Nucleus accumbens (tissue), 56 donors: ENCODE measurements at places on chromosomes 6 and 20.

DNA sequence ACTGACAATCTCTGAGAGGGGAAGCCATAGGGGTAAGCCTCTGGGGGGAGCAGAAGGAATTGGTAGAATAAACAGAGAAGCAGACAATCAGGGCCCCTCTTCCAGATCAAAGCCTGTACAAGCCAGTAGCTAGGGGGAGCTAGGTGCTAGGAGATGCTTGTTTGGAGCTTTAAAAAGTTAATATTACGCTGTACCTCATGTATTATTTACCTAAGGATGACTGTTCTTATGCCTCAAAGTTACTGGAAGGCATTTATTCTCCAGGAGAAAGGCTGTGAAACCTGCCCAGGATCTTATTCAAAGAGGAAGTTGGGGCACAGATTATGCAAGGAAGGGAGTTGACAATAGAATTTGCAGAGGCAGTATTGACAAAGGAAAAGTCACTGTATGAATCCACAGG, 111.8 kb upstream of the SLC35F1 start:
- no peak for DNase-seq

DNA sequence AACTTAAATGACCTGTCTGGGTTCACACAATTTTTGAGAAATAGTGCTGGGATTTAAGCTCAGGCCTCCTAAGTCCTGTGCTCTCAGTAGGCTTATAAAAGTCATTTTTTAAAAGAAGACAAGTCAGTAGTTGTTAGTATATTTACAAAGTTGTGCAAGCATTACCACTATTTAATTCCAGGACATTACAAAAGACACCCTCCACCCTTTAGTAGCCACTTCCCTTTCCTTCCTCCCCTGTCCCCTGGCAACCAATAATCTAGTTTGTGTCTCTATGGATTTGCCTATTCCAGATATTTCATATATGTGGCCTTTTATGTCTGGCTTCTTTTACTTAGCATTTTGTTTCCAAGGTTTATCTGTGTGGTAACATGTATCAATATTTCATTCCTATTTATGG, 37.6 kb downstream of the HMGN3 start:
- DNase-seq: no peak

GRCh38 chr6:160431791-160432404, 83.7 kb downstream of the SLC22A3 start:
- no peak for DNase-seq

DNA sequence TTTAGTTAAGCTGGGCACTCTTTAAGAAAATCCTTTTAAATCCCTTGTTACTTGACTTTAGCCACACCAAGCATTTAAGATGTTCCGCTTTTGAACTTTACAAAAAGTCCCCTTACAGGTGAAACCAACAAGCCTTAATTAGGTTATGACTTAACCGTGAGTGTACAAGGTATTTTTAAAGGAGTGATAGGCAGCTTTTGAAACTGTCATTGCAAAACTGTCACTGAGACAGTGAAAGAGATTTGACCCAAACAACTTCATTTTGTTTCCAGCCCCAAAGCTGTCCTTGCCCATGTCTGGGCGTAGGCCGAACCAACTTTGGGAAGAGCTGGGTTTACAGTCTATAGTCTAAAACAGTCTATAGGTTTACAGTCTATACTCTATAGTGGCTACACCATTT, 305.4 kb downstream of the FARS2 start:
- no peak for DNase-seq

DNA sequence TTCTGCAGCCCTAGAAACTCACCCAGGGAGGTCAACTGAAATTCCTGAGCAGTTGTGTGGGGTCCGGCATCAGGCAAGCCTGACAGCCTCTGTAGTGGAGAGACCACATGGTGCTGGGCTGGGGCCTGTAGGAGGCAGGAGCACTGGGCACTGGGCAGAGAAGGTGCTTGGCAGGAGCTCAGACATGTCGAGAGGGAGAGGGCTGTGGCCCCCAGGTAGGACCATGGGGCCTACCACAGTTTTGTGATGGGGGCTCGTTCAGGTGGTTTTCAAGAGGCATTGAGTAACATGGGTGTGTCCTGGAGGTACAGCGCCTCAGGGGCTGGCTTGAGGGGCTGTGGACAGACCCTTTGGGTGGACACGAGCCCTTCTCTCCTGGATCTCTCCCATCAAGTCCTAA, 15.9 kb downstream of the SLC22A23 start:
- DNase-seq: no peak

GRCh38 chr20:49452011-49452482, 30.4 kb downstream of the KCNB1 start:
- DNase-seq: no peak

- DNase-seq: no peak
These were observed 7.5 kb upstream of the SLA2 start for GRCh38 chr20:36653456-36653855.

- no peak for DNase-seq
These were observed 18.3 kb upstream of the CITED2 start for GRCh38 chr6:139392794-139393193.

DNA sequence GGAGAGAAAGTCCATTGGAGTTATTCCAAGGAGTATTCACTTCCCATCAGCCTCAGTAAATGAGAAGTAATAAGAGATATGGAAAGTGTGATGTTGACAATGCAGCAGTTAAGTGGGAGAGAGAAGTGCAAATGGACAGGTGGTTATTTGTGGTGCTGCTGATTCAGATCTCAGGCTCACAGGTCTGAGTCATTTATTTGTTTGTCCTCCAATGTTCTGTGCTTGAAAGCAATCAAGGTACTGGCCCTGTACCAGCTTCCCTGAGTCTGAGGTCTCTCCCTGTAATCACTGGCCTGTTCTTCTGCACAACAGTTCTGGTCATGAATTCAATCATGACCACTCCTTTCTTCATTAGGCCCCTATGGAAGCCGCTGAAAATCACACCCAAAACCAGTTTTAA, 827.7 kb downstream of the MAFB start:
- DNase-seq: no peak

DNA sequence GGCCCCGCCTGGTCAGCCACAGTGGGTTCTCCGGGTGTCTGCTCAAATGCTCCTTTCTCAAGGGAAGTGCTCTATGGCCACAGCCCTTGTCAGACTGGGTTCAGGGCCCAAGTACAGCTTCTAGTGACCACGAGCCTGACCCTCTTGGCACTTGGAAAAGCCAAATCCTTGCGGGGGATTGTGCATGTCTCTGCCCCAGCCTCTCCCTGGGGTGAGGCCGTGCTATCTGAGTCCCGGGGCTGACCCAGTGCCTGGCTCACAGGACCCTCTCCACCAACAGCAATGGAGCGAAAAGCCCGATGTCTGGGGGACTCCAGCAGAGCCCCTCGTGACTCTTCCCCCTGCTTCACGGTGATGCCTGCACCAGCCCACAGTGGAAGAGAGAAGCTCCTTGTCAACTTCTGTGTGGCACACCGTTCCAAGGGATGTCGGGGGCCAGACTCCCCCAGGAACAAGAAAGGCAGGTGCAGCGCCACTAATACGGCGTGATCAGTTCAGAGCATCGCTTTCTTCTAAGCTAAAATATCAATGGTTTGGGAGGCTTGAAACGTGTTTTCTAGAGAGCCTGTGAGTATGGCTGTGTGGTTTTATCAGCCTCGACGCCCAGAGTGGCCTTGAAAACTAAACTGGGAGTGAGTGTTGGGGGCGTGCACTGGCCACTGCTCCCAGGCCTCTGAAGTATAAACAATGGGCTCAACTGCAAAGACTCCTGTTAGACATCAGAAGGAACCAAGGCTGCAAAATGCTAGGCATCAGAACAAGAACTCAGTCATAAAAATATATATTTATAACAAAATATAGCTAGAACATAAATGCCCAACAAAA, 51.9 kb downstream of the DLL1 start:
- no peak for DNase-seq

- DNase-seq: no peak
These were observed 50.7 kb downstream of the MRPL14 start for GRCh38 chr6:44076356-44077213.

DNA sequence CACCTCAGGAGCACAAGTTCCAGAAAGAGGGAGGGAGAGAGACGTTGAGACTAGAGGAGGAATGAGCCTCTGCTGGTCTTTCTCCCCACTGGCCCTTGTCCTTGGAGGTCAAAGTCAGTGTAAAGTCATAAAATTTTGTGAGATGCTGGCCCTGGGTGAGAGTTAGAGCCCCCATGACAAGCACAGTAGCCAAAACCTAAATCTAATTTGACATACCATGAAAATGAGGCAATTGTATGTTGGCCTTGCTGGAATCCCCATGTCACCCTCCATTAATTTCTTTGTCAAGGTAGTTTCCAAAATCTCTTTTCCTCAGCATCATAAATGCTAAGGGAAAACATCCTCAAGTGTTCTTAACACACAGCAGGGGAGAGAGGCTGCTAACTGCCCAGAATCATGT, 17.6 kb upstream of the NEDD9 start:
- DNase-seq: no peak

GRCh38 chr6:29516108-29516507, 28.4 kb upstream of the MAS1L start:
- DNase-seq: no peak

GRCh38 chr6:36826520-36827227, 12.6 kb downstream of the CPNE5 start:
- DNase-seq: no peak

GRCh38 chr6:145263778-145264211, 471.5 kb downstream of the EPM2A start:
- DNase-seq: no peak

- no peak for DNase-seq
These were observed 420.6 kb downstream of the COL12A1 start for GRCh38 chr6:74785236-74785635.

- DNase-seq: no peak
These were observed 231.6 kb upstream of the MYLIP start for GRCh38 chr6:15897063-15897876.

GRCh38 chr6:52595000-52595795, 18.3 kb upstream of the TRAM2 start:
- no peak for DNase-seq

- DNase-seq: peak; percentile 34
These were observed 14.3 kb upstream of the CBFA2T2 start for GRCh38 chr20:33475381-33476152.

DNA sequence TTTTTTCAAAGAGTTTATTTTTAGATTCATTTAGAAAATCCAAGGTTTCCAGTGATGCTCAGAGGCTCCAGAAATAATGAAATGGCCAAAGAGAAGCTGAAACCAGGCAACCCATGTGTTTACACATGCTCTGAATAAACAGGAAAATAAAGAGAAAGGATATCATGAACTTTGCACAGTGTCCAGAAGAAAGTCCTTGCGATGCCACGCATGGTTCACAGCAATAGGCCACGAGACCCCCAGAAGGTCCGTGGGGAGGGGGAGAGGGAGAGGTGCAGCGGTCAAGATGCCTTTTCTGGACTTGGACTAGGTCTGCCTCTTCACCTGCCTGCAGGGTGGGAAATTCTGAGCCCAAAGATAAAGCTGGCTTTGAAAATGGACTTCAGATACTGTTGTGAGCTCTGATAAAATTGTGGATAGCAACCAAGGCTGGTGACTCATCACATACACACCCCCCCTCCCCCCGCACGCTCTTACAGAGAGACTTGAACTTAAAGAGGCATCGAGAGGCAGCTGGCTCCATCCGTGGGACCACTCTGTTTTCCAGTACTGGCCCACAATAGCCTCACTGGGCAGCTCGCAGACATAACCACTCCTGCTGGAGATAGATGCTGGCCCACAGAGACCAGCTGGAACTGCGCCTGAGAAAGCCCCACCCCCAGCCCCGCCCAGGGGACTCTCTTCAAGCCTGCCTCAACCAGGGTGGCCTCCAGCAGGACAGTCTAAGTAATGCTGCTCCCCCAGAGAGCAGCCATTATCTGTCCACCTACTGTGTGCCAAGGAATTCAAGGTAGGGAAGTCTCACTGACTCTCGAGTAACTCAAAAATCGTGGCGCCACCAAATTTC, 21.2 kb upstream of the NFATC2 start:
- peak; percentile 7 for DNase-seq

DNA sequence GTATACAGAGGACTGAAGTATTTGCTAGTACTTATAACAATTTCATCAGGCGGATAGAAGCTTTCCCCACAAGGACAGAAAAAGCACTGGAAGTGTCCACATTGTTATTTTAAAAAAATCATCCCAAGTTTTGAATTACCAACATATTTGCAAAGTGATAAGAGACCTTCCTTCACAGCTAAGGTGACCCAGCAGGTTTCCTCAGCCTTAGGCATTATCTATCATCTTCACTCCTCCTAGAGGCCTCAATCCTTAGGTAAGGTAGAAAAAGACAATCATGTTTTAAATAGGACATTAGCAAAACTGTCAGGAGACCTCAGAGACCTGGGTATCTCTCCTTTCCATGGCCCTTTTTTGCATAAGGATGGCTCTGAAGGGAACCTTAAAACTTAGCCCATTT, 72.5 kb upstream of the CHD6 start:
- DNase-seq: no peak

DNA sequence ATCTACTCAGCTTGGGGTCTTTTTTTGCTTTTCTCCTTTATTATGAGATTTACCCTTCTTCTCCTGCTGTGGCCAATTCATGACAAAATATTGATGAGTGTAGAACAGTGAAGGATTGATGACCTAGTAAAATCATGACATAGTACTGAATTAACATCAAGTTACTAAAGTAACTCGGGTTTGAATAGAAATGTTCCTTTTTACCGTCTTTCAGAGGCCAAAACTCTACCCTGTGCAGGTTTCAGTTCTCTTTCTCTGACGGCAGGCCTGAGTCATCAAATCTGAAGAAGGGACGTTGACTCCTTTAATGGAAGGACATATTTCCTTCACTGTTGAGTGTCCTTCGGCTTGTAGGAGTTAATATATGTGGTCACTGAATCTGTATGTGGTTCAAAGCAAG, 80.7 kb downstream of the RREB1 start:
- no peak for DNase-seq

GRCh38 chr6:44309092-44309491, 4.1 kb downstream of the AARS2 start:
- DNase-seq: no peak

GRCh38 chr6:146887447-146888077, 288.8 kb downstream of the ADGB start:
- DNase-seq: no peak

DNA sequence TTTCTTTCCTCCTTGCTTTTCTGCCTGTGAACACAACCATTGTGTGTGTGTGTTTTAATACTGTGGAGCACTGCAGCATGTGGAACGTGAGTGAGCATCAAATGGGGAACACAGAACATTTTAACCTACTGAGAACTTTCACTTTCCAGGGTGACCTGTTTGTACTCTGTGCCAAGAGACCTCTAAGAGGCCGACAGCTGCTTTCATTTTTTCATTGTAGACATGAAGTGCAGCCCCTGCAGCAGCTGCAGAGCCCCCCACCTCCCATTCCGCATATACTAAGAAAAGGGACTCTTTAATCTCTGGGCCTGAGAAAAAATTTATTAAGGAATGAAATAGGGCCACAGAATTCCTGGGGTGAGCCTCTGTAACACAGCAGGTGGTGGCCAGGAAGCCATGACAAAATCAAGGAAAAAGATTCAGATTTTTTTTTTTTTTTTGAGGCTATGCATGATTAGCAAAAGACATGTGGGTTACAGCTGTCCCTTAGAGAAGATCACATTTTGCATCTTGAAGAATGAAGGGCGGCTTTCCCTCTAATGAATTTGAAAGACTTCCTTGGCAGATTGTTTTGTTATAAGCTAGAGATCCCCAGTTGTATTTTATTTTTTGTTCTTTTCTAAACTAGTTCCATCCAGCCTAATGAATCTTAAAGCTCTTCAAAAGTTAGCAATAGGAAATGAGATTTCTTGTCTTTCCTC, 503.4 kb downstream of the CD109 start:
- DNase-seq: no peak

- DNase-seq: no peak
These were observed 64.1 kb downstream of the TFAP2C start for GRCh38 chr20:56693217-56693616.
